Cerebellum (tissue), 4 donors: ENCODE measurements at places on chromosomes 4 and X. TPM values are rescaled to one million over a fixed set of nuclear protein-coding genes. Genes with fewer than 3 reads are reported as not detected.
A peak's percentile ranks its signal among the peaks of the same experiment; 100 is the strongest.

Gene NMU
- total RNA-seq, result 4.3 TPM

Gene UXT
- 32.8 TPM for total RNA-seq

Gene DCAF8L2
- total RNA-seq, result not detected

Gene ANKRD50
- 84.3 TPM for total RNA-seq

Gene DDX53
- total RNA-seq, result not detected

Gene HTR2C
- 3.3 TPM for total RNA-seq

Gene TAF7L
- total RNA-seq, result not detected

Gene FAM149A
- total RNA-seq, result 13.2 TPM

GRCh38 chrX:108900333-108900732 lies 164.0 kb upstream of the IRS4 start:
- no peak for DNase-seq

- no peak for DNase-seq
Observed at GRCh38 chr4:26870576-26871262, 10.1 kb downstream of the STIM2 start.

- DNase-seq, result no peak
Observed at GRCh38 chrX:45847961-45848360, 647.3 kb upstream of the DIPK2B start.

DNA sequence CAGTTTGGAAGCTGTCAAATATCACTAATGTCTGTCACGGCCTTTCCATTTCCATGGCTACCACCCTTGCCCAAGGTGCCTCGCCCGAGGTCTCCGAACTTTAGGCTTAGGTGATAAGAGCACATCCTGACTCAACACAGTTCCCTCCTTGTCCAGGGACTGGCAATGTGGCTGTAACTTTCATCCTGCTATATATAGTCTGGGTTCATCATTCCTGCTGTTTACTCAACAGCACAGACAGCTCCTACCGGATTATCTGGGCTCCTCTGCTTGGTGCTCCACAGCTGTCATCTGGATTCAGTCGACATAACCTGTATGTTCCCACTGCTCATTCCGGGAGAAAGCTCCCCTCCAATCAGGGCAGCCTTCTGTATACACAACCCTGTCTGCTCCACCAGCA lies 51.2 kb downstream of the GATB start:
- no peak for DNase-seq

- DNase-seq, result no peak
Observed at GRCh38 chr4:121824950-121825349, 1.3 kb upstream of the CCNA2 start.

GRCh38 chr4:157587681-157588423 lies 367.3 kb downstream of the GRIA2 start:
- no peak for DNase-seq

DNA sequence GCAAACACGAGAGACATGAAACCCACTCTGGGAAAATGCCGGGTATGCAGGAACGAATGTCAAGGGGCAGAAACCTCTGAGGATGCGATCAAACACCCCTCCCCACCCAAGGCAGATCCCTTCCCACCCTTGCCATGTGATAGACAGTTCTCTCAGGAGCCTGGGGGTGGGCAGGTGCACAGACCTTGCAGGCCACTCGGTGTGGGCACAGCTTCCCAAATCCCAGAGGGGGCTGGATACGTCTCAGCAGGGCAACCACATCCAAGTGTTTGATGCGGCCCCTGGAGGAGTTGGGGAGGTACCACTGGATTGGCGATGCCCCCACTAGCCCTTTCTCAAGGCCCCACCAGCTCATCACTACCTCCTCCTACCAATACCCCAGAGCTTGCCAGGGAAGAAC lies 10.4 kb upstream of the SYP start:
- DNase-seq, result no peak

- DNase-seq, result no peak
Observed at GRCh38 chr4:100188829-100189228, 1.4 kb downstream of the DDIT4L start.

DNA sequence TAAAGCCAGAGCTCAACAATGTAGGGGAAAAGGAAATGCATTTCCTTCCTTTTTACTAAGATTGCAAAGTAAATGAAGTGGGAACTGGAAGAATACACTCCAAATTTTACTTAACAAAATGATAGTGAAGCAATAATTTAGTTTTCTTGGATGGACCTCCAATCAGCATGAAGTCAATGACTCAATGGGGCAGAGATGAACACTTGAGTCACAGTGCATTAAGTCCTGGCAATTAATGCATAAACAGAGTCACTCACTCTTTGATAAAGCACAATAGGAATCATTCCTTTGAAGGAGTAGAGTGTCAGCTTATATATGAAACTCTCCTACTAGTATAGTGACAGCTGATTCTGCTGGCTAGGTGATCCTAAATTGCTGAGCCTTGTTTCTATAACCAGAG lies 66.7 kb upstream of the FRAS1 start:
- no peak for DNase-seq

GRCh38 chr4:82611982-82612381 lies 50.2 kb upstream of the TMEM150C start:
- DNase-seq, result no peak

DNA sequence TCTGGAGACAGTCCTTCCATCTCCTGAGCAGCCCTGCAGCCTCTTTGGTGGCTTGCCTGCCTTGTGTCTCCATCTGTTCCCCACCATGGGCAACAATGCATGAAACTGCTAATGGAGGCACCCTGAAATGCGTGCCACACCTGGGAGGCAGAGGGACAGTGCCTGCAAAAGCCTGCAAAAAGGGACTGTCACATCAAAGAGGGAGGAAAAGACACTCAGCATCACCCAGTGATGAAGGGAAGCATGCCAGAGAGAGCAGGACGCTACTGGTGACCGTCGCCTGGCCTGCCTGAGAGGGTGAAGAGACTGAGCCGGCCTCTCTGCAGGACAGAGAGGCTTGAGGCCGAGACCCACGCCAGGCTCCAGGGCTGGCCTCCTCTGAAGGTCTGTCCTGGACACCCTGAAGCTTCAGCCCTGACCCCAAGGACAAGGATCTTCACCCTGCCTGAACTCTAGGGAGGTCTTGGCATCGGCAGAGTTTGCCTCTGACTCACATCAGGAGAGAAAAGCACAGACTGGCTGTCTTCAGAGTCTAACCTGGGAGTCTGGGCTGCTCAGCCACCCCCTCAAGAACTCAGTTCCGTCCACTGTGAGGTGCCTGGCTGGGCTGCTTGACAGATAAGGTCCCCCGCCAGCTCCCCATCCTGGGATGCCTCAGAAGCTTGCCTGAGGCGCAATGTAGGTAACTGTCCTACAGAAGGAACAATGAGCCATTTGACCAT lies 8.1 kb downstream of the ACSL1 start:
- DNase-seq, result no peak

DNA sequence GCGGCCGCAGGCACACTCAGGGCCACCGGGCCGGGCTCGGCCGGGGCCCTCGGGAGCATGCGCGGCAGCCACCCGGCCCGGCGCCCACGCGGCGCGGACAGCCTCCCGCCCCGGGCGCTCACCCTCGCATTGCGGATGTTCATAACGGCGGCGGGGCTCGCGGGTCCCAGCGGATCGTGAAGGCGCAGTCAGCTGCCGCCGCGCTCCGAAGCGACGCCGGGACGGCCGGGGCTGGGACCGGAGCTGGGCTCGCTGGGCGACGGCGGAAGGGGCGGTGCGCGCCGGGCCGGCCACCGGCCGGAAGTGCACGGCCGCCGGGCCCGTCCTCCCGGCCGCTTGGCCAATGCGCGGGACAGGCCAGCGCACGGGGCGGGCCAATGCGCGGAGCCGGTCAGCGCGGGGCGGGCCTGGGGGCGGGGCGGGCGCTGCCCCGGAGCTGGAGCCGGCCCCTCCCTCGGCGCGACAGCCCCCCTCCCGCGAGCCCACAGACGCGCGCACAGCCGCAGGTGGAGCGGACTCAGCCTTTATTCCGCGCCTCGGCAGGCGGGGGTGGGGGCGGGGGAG lies at the start of gene NAA10:
Gene NAA10, minus strand, starts transcription at position 276 of the 564 bp plus-strand sequence. Its CDS starts 133 bp downstream, at position 143.
- peak; percentile 91 for DNase-seq

GRCh38 chr4:1683261-1683735 lies 815 bp downstream of the FAM53A start:
- DNase-seq, result no peak

DNA sequence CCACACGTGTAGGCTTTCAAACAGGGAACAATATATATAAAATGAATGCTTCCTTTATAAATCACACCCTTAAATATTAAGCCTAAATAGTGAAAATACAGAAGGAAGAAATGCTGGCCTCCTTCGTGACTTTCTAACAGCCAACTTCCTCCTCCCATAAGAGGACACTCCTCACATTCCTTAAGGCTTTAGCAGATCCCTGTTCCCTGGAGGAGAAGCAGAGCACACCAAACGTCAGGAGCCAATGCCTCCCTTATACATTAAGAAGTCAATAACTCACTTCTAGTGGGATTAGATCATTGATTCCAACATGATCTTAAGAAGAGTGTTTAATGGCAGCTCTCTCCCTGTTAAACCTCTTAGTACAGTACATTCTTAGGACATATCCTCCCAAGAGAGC lies 108.4 kb upstream of the FAM241A start:
- DNase-seq, result no peak

- DNase-seq, result no peak
Observed at GRCh38 chr4:40699648-40700047, 50.1 kb upstream of the NSUN7 start.

DNA sequence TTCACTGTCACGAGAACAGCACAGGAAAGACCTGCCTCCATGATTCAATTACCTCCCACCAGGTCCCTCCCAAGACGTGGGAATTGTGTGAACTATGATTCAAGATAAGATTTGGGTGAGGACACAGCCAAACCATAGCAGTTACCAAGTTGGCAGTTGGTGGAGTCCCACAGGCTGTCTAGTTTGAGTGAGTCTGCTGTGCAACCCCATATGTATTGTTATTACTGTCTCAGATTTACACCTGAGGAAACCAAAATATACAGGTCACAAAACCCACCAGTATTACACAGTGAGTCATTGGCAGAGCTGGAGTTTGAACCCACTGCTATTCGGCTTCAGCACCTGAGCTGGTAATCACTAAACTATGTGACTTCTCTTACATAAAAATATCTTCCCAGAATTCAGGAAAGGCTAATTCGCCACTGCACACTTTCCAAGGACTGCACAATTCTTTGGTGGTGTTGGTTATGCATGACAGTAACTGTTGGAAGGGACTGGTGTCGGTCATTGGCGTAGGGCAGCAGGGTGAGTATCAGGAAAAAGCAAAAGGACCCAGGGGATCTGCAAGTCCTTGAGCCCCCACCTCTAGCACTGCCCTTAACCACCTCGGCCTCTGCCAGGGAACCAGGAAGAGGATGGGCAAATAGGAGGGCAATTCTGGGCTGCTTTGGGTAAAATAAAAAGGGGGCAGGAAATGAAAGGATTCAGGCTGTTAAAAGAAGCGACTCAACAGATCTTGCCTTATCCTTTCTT lies 110.1 kb downstream of the USP46 start:
- DNase-seq, result no peak

- DNase-seq, result no peak
Observed at GRCh38 chrX:130994671-130995070, 63.5 kb upstream of the ARHGAP36 start.

- DNase-seq, result no peak
Observed at GRCh38 chrX:132505116-132505515, 16.3 kb upstream of the MBNL3 start.

GRCh38 chr4:168197926-168198325 lies 105.6 kb downstream of the ANXA10 start:
- no peak for DNase-seq

- no peak for DNase-seq
Observed at GRCh38 chr4:56302760-56303159, 84.5 kb downstream of the AASDH start.

GRCh38 chrX:56462389-56462788 lies 101.0 kb upstream of the UBQLN2 start:
- no peak for DNase-seq

- no peak for DNase-seq
Observed at GRCh38 chrX:78997870-78998558, 52.8 kb downstream of the P2RY10 start.
